ENCODE measurements at places on chromosomes 11 and 22.

DNA sequence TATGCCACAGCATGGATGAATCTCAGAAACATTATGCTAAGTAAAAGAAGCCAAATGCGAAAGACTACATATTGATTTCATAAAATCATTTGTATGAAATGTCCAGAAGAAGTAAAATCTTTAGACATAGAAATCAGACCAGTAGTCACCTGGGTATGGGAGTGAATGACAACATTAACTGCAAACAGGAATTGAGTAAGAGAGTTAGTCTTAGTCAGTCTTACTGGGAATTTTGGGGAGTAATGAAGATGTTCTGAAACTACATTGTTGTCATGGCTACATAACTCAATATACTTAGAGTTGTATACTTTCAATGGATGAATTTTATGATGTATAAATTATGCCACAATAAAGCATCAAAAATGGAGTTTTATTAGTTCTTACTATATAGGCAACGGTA, 107.8 kb upstream of the CHORDC1 start:
- no peak for DNase-seq

DNA sequence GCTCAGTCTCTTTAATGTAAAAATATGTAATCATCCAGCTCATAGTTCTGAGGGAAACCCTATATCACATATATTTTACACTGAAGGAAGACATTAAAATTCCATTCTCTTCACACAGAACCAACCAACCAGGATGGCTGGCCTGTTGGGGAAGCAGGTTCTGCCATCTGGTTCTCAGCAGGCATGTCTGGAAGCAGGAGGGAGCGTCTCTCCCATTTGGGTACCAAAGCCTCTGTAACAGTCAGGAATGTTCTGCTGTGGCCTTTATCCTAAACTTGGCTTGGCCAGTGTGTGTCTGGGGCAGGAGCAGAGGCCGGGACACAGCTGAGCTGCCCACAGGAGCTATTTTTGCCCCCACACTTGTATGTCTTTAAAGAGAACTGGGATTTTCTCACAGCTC, 29.2 kb downstream of the SGSM3 start:
- DNase-seq = no peak

- DNase-seq = no peak
Measured at GRCh38 chr22:49855251-49855911, 1.7 kb downstream of the ZBED4 start.

GRCh38 chr11:117107701-117108590, 9.7 kb upstream of the SIK3 start:
- no peak for DNase-seq

- no peak for DNase-seq
Measured at GRCh38 chr22:45294030-45294429, 9.3 kb downstream of the UPK3A start.

- no peak for DNase-seq
Measured at GRCh38 chr22:41222846-41223507, 17.8 kb downstream of the CHADL start.

- DNase-seq = no peak
Measured at GRCh38 chr11:7579361-7579791, 65.6 kb downstream of the PPFIBP2 start.

DNA sequence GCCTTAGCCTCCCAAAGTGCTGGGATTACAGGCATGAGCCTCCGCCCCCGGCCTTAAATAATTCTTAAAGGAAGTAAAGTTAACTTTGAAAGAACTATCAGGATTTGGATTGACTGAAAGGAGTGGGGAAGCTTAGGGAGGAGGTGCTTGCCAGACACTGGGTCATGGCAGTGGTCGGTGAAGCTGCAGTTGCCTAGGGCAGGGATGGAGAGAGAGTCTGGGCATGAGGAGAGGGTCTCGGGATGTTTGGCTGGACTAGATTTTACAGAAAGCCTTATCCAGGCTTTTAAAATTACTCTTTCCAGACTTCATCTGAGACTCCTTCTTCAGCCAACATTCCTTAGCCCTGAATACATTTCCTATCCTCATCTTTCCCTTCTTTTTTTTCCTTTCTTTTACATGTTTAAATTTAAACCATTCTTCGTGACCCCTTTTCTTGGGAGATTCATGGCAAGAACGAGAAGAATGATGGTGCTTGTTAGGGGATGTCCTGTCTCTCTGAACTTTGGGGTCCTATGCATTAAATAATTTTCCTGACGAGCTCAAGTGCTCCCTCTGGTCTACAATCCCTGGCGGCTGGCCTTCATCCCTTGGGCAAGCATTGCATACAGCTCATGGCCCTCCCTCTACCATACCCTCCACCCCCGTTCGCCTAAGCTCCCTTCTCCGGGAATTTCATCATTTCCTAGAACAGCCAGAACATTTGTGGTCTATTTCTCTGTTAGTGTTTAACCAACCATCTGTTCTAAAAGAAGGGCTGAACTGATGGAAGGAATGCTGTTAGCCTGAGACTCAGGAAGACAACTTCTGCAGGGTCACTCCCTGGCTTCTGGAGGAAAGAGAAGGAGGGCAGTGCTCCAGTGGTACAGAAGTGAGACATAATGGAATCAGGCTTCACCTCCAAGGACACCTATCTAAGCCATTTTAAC, at the start of gene NNMT:
NNMT (plus strand) TSS at position 724 of the 929 bp plus-strand sequence; CDS start at position 882, 158 bp downstream.
- no peak for DNase-seq

- DNase-seq = no peak
Measured at GRCh38 chr22:19231986-19232385, 53.5 kb upstream of the SLC25A1 start.

DNA sequence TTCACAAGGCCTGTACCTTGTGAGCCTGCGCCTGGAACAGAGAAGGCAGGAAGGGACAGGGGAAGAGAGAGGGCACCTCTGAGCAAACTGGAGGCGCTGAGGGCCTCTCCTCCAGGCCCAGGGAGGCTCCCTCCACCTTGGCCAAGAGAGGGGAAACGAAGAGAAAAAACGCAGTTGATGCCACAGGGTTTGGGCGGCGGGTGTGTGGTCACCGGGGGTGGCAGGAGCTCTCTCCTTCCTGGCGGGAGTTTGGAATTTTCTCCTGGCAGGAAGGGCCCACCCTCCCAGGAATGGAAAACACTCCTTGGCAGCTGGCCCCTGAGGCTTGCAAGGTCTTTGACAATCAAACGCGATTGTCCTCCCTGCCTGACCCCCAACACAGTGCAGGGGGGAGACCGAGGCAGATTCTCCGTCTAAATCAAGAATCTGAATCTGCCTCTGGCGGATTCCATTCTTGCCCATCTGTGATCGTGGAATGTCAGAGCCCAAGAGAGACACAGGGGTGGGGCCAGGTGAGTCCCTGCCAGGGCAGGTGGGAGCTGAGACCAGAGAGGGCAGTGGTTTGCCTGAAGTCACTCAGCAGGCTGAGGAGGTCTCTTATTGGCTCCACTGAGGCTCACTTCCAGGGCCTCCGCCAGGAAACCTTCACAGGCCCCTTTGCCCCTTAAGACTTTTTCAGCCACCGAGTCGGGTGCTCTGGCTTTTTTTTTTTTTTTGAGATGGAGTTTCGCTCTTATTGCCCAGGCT, 21.0 kb downstream of the RPL3 start:
- no peak for DNase-seq

GRCh38 chr11:34680918-34681586, 60.2 kb downstream of the EHF start:
- no peak for DNase-seq

DNA sequence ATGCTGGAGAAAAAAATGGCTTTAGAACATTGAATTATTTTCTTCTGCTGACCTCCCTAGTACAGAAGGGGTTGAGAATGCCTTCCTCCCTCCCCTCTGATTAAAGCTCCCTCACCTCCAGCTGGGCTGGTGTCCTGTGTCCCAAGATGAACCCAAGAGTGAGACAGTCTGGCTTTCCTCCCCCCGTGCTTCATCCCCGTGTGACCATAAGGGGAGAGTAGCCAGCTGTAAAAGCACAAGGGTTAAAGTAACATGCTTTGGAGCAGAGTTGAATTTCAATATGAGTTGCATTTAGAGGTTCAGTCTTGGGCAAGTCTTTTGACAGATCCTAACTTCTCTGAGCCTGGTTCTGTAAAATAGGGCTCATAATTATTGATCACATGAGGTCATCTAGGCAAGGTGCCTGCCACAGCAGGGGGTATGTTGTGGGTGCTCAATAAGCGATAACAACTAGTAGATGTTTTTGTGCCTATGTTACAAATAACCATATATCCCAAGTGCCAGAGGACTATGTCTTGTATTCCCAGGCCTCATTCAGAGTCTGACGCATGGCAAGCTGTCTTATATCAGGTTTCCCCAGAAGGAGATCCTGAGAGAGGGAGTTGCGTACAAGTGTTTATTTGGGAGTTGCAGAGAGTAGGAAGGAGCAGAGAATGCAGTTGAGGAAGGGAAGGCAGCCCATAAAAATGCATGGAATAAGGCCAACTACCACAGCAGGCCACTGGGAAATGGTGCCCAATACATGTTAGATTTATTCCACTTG, 4.1 kb downstream of the PRG2 start:
- DNase-seq = no peak
